CMK (cell line): ENCODE measurements at places on chromosomes 1 and 21.

DNA sequence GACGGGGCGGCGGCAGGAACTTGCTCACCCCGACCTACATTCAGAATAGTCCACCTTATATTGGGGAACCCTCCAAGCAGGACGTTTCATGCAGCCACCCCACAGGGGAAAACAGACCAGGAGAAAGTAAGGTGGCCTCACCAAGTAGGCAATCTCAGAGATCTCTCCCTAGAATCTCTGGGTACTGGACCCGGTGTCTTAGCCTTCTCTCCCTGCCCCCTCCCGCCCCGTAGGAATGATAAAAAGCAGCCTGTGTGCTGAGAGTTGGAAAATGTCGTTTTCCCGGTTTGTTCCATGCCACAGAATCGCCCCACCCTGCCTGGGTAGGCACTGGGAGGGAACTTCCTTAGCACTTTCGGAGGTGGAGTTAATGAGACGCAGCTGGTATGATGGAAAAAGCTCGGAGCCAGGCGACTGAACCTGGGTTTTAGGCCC lies 789 bp upstream of the PTPN14 start:
- no peak for DNase-seq

GRCh38 chr1:41386196-41386663 lies 25.0 kb downstream of the FOXO6 start:
- DNase-seq, result no peak

- DNase-seq, result no peak
Observed at GRCh38 chr1:64046243-64046642, 157.2 kb upstream of the UBE2U start.

DNA sequence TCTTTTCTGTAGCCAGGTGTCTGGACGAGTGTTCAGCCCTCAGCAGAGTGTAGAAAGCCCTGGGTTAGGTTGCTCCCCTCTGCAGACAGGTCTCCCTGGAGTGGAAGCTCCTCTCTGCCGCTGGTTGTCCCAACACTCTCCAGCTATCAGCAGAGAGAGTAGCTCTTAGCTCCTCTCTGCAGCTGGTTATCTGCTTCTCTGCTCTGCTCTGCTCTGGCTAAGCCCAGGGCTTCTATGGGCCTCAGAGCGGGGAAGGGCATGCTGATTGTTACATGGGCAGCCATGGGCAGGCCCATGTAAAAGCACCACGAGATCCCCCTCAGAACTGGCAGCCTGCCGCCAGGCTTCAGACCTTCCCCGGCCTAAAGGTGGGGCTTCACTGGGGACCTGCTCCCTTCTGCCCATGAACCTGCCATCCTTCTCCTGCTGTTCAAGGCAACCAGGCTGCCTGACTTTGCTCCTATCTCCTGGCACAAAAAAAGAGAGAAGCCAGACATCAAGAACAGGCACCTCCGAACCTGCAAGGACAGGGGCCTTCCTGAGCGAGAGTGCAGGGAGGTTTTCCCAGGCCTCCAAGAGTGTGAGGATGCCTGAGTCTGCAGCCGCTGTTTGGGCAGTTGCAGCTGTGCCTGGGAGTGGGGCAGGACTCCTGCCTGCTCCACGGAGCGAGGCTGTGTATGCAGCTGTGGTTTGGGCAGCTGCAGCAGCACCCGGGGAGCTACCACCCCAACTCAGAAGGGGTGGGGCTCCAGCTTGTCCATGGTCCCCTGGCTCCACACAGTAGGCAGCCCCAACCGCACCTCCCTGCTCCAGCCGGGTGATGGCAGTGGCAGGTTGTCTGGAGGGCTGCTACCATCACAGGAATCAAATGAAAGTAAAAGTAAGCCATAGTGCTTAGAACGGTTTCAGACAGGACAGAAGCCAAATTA lies 973.7 kb downstream of the LTN1 start:
- DNase-seq, result no peak

- DNase-seq, result no peak
Observed at GRCh38 chr1:8422510-8423268, 104.8 kb downstream of the SLC45A1 start.

GRCh38 chr1:221263831-221264767 lies 384.9 kb downstream of the HLX start:
- peak; percentile 55 for DNase-seq

DNA sequence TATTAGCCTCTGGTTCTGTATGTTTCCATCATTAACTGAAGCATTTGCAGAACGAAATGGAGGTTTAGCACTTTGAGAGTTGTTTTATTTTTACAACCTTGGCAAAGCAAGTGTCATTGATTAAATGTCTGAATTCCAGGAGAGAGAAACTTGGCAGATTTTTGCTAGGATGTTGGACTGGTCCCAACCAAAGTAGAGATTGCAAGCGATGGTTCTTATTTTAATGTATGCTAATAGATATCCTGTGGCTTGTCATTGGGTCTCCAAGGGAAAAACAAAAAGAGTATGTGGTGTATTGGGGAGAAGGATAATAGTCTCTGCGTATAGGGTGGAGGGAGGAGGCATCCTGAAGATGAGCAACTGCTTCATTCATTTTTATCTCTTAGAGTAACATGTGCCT lies 457.2 kb upstream of the RUNX1 start:
- DNase-seq, result no peak

DNA sequence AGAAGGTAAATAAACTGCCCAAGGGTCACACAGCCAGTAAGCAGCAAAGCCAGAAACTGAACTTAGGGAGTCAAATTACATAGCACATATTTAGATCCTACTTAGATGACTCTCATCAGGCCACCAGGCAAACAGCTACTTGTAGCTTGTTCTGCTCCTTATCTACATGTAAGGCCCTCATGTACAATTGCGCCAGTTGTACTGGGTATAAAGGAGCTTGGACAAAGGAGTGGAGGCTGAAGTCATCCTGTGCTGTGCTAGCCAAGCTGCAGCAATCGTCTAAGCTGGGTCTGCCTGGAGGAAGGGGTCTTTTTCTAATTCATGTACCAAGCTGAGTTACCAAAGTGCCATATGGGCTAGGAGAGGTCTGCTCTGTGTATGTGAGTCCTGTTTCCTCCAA lies 12.8 kb downstream of the ETNK2 start:
- no peak for DNase-seq

DNA sequence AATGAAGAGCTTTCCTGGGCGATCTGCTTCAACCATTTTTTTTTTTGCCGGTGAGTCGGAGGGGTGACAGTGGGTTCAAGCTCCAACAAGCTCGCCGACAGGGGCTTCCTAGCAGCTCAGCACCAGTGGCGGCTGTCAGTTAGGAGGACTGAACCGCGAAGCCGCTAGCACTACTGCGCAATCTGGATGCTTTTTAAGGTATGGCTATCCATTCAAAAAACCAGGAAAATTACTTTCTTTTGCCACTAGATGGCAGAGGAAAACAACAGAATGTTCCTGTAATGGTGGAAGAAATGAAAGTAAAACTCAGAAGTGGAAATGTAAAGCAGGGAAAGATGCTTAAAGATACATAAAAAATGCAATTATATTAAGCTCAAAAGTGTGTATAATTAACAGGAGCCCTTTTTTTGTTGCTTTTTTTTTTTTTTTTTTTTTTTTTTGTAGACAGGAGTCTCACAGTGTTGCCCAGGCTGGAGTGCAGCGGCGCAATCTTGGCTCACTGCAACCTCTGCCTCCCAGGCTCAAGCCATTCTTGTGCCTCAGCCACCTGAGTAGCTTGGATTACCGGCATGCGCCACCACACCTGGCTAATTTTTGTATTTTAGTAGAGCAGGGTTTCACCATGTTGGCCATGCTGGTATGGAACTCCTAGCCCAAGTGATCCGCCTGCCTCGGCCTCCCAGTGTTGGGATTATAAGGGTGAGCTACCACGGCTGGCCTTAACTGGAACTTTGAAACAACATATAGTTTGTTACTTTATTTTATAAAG lies 8.5 kb downstream of the KYAT3 start:
- peak; percentile 17 for DNase-seq

- no peak for DNase-seq
Observed at GRCh38 chr1:24826510-24826909, 81.3 kb downstream of the CLIC4 start.

- DNase-seq, result no peak
Observed at GRCh38 chr1:13818926-13819325, 118.9 kb downstream of the PRDM2 start.

- DNase-seq, result no peak
Observed at GRCh38 chr1:216224233-216224632, 199.0 kb downstream of the USH2A start.

DNA sequence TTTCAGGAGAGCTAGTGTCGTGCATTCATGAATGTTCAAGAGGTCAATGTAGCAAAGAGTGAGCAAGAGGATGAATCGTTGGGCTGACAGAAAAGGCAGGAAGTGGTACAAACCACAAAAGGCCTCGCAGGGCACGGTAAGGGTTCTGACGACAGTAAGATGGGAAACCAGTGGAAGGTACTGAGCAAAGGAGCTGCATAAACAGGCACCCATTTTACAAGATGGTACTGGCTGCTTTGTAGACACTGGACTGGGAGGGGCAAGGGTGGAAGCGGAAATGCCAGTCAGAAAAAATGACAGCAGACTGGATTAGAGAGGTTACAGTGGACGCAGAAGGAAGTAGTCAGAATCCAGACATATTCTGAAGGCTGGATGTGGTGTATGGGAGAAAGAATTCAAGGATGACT lies 123.5 kb downstream of the PTPN14 start:
- DNase-seq, result peak; percentile 26
